Osteoblast (primary cell): ENCODE measurements at places on chromosomes 1 and 21.

DNA sequence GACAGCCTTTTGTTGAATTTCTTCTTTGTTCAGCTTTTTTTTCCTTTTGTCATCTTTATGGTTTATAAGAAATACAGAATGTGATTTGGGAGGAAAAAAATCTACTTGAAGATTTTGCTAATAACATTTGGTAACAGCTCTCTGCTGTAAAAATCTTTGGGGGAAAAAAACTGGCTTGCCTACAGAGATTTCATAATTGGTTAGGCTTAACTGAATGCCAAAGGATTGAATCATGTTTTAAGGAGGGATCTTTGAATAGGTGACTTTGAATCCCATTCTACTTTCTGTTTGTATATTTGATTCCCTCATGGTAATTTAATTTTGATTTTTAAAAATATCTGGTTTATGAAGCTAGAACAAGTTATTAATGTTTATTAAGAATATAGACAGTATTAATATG is 3.2 kb downstream of the BTF3L4 start:
- peak; percentile 87 for DNase-seq

GRCh38 chr1:212229654-212230053 is 55.6 kb upstream of the PPP2R5A start:
- DNase-seq: no peak

DNA sequence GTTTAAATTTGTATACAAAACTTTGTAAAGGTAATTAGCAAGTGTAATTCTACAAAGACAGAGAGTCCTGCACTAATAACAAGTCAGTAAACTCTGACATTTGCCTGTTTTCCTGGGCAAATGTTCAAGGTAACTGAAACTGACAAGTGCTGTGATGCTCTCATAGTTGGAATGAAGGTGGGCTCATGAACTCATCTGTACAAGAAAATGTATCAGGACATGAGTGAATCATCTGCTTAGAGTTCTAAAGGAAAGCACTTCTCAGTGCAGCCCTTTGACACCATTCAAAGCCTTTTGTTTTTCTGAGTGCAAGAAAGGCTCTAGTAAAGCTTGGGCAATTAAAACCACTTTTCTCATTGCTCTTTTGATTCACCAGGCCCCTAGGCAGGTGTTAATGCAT is 91.5 kb downstream of the UROD start:
- no peak for DNase-seq

DNA sequence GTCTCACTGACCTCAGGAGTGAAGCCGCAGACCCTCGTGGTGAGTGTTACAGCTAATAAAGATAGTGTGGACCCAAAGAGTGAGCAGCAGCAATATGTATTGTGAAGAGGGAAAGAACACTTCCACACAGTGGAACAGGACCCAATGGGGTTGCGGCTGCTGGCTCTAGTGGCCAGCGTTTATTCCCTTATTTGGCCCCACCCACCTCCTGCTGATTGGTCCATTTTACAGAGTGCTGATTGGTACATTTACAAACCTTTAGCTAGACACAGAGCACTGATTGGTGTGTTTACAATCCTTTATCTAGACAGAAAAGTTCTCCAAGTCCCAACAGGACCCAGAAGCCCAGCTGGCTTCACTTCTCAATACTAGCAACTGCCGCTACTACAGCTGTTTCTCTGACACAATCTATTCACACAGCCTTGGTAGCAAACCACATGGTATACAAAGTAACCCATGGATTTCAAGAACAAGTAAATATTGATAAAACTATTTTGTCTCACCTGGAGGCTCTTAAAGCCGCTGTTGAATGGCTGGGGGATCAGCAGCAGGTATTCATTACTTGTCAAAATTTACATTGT is 25.3 kb upstream of the ITLN1 start:
- DNase-seq: no peak

DNA sequence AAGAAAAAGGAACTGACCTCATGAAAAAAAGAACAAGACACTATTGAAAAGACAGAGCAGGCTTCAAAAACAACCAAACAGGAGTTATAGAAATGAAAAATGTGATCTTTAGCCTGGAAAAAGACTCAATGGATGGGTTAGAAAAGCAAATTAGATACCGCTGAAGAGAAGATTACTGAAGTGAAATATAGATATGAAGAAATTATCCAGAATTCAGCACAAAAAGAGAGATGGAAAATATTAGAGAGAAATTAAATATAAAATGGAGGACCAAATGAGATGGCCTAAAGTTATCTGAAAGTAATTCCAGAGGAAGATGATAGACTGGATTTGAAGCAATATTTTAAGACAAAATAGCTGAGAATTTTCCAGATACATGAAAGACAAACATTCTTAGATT is 63.0 kb downstream of the SLC37A1 start:
- peak; percentile 17 for DNase-seq

DNA sequence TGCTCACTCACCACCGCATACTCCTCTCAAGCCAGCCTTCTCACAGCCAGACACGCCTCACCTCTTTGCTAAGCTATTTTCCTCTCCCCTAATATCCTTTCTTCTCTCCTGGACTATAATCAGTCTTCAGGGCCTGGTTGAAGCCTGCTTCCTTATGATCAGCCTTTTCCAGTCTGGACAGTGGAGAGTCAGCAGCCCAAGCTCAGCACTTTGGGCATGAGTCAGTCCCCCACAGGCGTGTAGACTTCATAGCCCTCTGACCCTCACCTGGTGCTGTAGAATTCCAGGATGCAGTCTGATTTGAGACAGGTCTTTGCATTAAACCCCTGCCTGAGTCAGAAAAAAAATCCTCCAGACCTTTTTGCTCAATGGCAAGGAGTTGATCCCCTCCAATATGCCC is 2.5 kb downstream of the HPCAL4 start:
- no peak for DNase-seq

GRCh38 chr1:159196543-159196942 is 8.1 kb upstream of the ACKR1 start:
- no peak for DNase-seq

DNA sequence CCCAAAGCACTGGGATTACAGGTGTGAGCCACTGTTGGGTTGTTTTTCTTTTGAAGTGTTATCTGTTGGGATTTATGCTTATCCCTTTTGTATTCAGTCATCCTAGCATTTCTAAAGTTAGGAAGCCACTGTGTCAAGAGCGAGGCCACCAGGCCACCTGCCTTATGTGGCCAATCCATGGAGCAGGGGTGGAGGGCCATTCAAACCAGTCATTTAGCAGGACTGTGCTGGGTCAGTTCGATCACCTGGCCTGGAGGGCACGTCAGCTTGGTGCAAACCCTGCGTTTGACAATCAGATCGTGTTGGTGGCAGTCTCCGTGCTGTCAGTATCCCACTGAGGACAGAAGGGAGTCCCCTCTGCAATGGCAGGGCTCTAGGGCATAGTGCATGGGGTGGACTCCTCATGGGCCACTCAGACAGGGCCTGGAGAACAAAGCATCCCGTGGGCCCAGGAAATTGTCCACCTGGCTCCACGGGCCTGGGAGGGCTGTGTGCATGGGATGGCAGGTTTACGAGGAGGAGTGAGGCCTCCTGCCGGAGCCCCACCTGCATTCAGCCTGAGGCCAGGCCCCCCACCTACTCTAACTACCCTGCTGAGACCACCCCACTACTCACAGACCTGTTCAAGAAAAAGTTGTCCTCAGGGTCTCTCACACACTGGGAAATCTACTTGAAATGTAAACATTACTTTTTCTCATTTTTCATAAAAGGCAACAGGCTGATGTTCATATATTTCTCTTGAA is 242.3 kb downstream of the SDCCAG8 start:
- no peak for DNase-seq

DNA sequence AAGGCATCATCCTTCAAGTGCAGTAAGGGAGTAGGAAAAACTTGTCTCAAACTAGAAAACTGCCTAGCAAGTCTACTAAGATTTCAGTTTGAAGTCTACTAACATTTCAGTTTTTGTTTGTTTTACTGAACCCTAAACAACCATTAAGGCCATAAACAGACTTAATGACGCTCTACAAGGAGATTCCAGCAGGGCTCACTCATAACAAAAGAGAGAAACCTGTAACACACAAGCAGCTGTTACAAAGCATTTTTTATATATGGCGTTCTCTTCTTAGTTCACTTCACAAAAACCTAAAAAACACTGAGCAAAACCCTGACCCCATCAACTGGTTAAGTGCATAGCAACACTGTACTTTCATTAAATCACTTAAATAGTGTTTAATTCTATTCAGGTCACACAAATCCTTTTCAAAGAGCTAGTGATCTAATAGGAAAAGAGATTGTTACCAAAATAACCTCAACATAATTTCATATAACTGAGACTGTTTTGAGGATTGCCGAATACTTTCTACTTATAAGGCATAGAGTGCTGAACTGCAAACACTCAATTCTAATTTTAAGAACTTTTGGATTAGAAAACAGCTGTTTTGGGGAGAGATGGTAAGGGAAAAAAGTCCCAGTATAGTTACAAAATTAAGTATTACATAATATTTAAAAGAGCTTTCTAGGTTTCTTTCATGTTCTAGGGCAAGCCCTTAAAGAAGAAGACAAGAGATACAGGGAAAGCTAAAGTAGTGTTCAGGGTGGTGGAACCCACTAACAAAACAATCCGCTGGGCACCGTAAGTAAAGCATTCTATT is 1.4 kb downstream of the B3GALNT2 start:
- DNase-seq: peak; percentile 61

GRCh38 chr1:21605012-21605715 is 64.0 kb downstream of the RAP1GAP start:
- DNase-seq: no peak

GRCh38 chr1:167330601-167331293 is 110.1 kb downstream of the POU2F1 start:
- no peak for DNase-seq

DNA sequence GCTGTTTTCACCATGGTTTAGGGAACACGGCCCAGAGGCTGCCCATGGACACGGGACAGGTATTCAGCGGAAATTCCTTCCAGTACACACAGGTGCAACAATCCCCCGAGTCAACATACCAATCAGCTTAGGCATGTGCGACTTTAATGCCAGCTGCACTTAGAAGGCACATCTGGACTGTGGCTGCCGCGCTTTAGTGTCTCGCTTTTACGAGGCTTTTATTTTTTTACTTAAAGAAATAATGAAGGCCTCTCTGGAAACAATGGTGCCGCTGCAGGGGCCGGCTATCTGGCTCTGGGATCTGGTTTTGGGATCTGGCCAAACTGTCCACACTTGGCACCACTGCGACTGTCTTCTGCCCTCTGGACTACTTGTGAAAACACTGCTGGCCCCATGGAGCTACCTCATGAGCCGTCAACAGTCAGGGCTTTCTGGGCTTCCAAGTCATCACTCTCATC is 55.5 kb downstream of the SLC66A1 start:
- DNase-seq: peak; percentile 73

DNA sequence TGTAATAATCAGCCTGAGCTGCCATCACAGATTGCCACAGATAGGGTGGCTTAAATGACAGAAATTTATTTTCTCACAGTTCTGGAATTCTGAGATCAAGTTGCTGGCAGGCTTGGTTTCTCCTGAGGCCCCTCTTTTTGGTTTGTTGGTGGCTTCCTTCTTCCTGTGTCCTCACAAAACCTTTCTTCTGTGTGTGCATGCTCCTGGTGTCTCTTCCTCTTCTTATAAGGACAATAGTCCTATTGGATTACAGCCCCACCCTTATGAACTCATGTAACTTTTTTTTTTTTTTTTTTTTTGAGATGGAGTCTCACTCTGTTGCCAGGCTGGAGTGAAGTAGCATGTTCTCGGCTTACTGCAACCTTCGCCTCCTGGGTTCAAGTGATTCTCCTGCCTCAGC is 41.0 kb upstream of the F3 start:
- DNase-seq: no peak

DNA sequence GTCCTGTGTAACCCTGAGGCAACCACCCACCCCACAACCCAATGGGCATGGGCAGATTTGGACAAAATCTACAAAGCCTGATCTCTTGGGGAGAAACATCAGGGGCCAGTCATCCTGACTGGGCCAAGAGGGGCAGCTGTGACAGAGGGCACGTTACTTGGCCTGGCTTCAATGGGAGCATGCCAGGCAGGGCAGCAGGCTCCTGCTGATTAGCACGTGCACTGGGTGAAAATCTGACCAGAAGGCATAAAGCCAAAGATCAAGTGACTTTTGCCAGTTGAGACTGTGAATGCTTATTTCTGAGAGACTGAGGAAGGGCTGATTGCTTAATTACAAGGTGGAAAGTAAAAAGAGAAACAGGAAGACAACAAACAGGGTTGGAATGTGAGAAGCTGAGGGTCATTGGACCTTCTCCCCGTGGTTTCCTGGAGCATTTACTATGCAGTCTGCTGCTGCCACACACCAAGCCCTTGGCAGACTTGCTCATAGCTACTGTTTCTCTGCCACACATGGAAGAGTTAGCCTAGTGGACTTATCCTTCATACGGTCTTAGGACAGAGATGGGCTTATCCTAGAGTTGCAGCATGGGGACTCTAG is 39.8 kb upstream of the TNR start:
- DNase-seq: no peak

- DNase-seq: no peak
These were observed 51.9 kb downstream of the EIF4G3 start for GRCh38 chr1:21124846-21125245.

GRCh38 chr1:42682739-42683531 is 717 bp downstream of the YBX1 start:
- DNase-seq: peak; percentile 95

DNA sequence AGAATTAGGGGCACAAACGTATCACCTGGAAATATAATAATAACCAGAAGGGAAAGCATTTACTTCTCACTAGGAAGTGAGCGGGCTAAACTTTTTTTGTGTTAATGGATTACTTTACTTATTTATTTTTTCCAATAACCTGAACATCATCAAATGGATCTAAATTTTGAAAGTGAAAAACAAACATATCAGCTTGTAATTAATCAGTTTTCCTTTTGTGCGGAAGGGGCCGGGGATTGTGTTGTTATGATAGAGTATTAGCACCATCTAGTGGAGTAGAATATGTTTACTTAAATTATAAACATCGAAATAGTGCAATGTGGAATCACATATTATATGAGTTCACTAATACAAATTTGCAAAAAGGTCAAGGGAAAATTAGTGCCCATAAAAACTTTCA is 9.0 kb downstream of the CFH start:
- peak; percentile 14 for DNase-seq

DNA sequence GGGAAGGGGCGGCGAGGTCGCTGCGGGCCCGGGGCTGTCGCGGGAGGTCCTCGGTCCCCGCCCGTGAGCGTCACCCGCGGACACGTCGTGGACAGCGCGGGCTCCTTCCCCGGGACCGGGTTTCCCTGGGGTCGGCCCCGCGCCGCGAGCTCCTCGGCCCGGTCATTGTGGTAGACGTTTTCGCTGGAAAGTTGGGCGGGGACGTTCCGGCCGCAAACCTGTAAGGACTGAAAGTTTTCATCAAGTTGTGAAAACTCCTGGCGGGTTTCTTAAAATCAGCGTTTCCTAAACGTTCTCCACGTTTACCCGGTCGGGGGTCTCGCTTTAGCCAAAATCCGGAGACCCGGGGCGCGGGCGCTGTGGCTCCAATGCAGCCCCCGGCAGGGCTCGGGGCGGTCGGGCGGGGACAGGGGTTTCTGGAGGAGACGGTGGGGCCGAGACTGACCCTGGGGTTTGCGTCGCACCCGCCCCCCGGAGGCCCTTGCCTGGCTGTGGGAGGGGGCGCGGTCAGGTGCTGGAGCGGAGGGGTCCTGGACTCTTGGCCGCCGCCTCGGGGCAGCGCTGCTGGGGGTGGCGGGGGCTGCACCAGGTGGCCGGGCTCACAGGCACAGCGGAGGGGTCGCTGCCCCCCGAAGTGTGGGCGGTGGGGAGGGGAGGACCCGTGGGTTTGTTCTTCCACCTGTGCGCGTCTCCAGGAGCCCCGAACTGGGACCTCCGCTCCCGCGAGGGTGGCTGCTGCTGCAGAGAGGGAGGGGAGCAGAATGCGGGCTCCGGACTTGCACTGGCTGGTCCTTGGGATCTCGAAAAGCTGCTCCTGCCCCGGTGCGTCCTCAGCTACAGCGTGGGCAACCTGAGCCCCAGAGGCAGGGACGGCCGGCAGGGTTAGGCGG is 827 bp downstream of the PRKCZ start:
- no peak for DNase-seq

- no peak for DNase-seq
These were observed 70.9 kb downstream of the VPS13D start for GRCh38 chr1:12300706-12301105.
